Fibroblast of the aortic adventitia (primary cell): ENCODE measurements at places on chromosomes 2 and 18. TPM values are rescaled to one million over a fixed set of nuclear protein-coding genes. Genes with fewer than 3 reads are reported as not detected.

The LNPK gene
- 28.9 and 61.4 TPM in 2 replicates for total RNA-seq

The IHH gene
- 0.09 TPM in 1 of 2 replicates, not detected in the other for total RNA-seq

The STK36 gene
- total RNA-seq, result 31.0 and 65.6 TPM in 2 replicates

The DES gene
- 3.3 and 4.7 TPM in 2 replicates for total RNA-seq

The SCG2 gene
- 0.63 and 3.4 TPM in 2 replicates for total RNA-seq

The OTOF gene
- total RNA-seq, result not detected in 2 replicates

The SGPP2 gene
- not detected in 2 replicates for total RNA-seq

The TLX2 gene
- not detected in 2 replicates for total RNA-seq

The CCDC68 gene
- 0.16 and 7.4 TPM in 2 replicates for total RNA-seq

The REG1A gene
- total RNA-seq, result not detected in 2 replicates

The ANKRD29 gene
- 6.1 and 17.4 TPM in 2 replicates for total RNA-seq

The STRADB gene
- total RNA-seq, result 47.6 and 57.6 TPM in 2 replicates

The CPLX4 gene
- 0.49 TPM in 1 of 2 replicates, not detected in the other for total RNA-seq

The TNFRSF11A gene
- 0.08 and 1.1 TPM in 2 replicates for total RNA-seq

The HOXD13 gene
- not detected in 2 replicates for total RNA-seq

The POLR1A gene
- total RNA-seq, result 29.4 and 43.1 TPM in 2 replicates

The RAMP1 gene
- total RNA-seq, result 3.1 and 3.4 TPM in 2 replicates

The CD8A gene
- not detected in 2 replicates for total RNA-seq

The STK17B gene
- 50.5 and 114 TPM in 2 replicates for total RNA-seq

The TXNDC9 gene
- 51.8 and 88.0 TPM in 2 replicates for total RNA-seq

The GALNT14 gene
- 0.72 TPM in 1 of 2 replicates, not detected in the other for total RNA-seq

The ZNF385B gene
- 4.8 TPM in 1 of 2 replicates, not detected in the other for total RNA-seq

The GPR17 gene
- not detected in 2 replicates for total RNA-seq

The HMSD gene
- 0.09 and 0.90 TPM in 2 replicates for total RNA-seq

The MYL1 gene
- not detected in 2 replicates for total RNA-seq

The MERTK gene
- 0.65 and 2.4 TPM in 2 replicates for total RNA-seq

The ADGRF3 gene
- 0.09 TPM in 1 of 2 replicates, not detected in the other for total RNA-seq

The SLC4A5 gene
- total RNA-seq, result 0.25 and 0.45 TPM in 2 replicates

The CRYBA2 gene
- total RNA-seq, result not detected in 2 replicates
